NCI-H1105 treated with DMSO at 0.1 percent for 48 hours (cell line): ENCODE measurements at places on chromosomes 7 and 10.
A peak's percentile ranks its signal among the peaks of the same experiment; 100 is the strongest.

- no peak for DNase-seq
Observed at GRCh38 chr7:78333530-78334425, 535.2 kb downstream of the PHTF2 start.

DNA sequence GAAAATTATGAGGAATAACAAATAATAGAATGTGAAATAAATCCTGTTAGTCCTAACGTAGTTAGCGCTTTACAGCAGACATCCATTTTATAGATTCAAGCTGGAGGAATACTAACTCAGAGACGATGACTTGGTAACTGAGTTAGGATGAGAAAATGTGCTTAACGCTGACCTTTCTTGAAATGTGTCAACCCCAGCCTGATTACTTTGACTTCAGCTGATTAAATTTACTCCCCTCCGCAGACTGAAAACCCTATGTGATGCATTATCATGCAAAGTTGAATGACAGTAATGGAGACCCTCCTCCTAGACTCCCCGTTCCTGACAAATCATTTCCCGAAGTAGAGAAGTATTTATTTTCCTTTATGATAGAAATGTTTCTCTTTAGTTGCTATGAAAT is 54.5 kb downstream of the WDFY4 start:
- DNase-seq = no peak

DNA sequence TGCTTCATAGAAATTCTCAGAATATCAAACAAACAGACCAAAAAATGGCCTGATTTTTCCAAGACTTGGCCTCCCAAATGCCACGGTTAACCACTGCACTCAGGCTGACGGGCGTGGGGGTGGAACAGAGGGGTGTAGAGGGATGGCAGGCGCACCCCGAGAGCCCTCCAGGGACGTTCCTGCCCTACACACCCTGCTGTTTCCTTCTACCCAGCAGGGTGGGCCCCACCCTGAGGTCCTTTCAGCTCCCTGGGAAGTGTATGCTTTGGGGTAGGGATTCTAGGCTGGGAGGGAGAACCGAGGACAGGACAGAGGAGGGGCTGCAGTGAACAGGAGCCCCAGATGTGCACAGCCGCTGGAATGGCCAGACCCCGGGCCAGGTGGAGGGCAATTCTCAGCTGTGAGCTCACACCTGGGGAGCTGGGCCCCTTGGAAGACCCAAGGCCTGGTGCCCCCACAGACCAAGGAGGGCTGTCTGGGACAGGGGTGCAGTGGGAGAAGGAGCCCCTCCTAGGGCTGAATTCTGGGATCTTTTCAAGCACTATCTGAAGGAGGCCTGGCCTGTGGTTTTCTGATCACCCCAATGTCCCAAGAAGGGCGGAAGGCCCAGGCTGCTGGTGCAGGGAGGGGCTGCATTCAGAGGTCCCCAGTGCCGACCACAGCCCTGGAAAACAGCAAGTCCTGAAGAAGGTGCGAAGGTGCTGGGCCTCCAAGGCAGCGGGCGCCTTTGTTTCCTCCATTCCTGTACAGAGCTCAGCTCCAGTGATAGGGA is 32.9 kb upstream of the INPP5A start:
- no peak for DNase-seq

GRCh38 chr10:11110539-11110938 is 92.9 kb downstream of the CELF2 start:
- no peak for DNase-seq

DNA sequence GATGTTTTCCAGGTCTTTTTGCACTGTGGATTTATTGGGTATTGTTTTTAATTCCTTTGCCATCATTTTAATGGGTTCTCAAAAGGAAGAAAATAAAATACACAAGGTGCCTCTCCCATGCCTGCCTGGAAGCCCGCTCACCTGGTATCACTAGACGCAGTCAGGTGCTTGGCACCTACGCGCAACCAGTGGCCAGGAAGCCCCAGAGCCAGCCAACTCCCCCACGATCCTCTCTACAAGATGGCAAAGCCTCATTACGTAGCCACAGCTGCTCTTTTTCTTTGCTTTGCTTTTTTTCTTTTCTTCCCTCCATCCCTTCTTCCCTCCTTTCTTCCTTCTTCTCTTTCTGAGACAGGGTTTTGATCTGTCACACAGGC is 34.3 kb downstream of the BAIAP2L1 start:
- no peak for DNase-seq

DNA sequence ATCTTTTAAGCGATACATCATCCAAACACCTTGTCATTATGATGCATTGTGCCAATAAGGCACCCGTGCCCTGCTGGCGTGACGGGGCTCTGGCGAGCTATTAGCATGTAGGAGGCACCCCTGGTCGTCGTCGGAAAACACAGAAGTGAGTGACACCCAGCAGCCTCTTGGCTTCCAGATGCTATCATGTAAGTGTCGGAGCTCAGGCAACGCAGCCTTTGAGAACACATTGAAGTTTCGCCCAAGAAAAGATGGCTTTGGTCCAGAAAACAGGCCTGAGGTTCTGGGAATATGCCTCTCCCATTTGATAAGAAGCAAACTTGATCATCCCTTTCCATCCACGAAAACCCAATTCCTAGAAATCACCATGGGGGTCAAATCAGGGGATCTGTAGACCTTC is 555.3 kb downstream of the GALNT17 start:
- no peak for DNase-seq

DNA sequence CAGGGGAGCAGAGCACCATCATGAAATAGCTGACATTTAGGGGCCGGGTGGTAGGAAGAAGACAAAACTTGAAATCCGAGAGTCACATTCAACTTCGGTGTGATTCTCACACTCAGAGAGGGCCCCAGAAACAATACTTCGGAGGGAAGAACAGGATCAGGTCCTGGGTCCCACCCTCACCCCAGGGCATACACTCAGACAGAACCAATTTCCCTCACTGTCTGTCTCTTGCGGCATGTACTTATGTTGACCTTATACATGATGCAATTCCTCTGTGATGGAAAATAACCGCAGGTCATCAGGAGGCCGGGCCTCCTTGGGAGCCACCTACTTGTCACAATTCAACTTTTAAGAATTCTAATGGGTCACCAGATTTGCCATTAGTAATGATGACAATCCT is 26.3 kb upstream of the HMX3 start:
- DNase-seq = no peak

GRCh38 chr7:127251036-127251464 is 1.7 kb downstream of the GRM8 start:
- DNase-seq = no peak

GRCh38 chr7:1968397-1969111 is 264.2 kb downstream of the MAD1L1 start:
- no peak for DNase-seq

GRCh38 chr7:82741493-82741892 is 297.9 kb upstream of the CACNA2D1 start:
- no peak for DNase-seq

DNA sequence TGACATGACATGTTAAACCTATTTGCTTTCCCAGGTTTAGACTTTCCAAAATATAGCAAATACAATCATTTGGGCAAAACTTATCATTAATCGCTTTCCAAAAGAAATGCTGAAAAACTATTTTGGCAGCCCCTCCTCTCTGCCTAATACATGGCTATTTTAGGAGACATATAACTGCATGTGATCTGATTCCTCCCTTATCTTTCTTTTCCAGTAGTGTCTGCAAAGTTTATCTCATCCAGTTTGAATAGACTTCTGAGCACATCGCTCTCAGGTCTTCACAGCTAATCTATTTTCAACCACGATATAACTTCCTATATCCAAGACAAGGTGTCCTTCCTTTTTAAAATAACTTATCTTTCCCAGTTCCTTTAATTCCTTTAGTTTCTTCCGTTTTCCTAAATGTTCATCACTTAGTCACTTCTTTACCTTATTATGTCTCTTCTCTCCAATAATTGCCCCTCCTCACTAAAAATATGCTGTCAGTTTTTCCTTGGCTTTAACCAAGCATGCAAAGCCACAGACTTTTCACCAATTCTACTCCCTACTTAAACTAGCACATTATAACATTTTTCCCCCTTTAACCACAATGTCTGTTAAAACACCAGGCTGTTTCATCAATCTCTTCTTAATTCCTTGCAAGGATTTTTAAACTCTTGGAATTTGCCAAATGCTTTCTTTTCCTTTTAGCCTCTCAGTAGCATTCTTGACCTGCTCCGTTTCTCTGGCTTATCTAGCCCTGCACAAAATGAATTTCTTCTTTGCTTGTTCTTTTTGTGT is 24.4 kb downstream of the GNG11 start:
- DNase-seq = no peak

GRCh38 chr7:12389089-12389700 is 14.5 kb downstream of the VWDE start:
- peak; percentile 30 for DNase-seq

GRCh38 chr10:101758858-101759257 is 17.1 kb downstream of the FGF8 start:
- no peak for DNase-seq

GRCh38 chr7:121510302-121510701 is 114.2 kb upstream of the FAM3C start:
- DNase-seq = no peak

DNA sequence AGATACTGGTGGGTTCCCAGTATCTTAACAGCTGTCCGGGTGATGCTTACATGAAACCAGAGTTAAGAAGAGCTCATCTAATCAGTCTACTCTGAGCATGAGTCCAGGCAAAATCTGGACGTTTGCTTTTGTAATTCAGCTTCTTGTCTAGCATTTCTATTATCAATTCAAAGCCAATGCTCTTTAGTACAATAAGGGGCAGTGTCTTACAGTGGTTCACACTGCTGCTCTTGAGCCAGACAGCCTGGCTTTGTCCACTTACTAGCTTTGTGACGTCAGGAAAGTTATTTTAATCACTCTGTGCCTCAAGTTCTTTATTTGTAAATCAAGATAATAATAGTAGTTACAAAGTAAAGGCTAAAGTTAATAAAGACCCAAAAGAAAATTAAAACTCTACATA is 227.3 kb upstream of the TCF7L2 start:
- no peak for DNase-seq

GRCh38 chr10:96720422-96721206 is at the start of gene PIK3AP1:
PIK3AP1 (minus strand) TSS chr10:96720514; CDS start chr10:96720394, 120 bp downstream.
- DNase-seq = peak; percentile 67

- DNase-seq = no peak
Observed at GRCh38 chr10:7409045-7409731, 1.6 kb downstream of the SFMBT2 start.

DNA sequence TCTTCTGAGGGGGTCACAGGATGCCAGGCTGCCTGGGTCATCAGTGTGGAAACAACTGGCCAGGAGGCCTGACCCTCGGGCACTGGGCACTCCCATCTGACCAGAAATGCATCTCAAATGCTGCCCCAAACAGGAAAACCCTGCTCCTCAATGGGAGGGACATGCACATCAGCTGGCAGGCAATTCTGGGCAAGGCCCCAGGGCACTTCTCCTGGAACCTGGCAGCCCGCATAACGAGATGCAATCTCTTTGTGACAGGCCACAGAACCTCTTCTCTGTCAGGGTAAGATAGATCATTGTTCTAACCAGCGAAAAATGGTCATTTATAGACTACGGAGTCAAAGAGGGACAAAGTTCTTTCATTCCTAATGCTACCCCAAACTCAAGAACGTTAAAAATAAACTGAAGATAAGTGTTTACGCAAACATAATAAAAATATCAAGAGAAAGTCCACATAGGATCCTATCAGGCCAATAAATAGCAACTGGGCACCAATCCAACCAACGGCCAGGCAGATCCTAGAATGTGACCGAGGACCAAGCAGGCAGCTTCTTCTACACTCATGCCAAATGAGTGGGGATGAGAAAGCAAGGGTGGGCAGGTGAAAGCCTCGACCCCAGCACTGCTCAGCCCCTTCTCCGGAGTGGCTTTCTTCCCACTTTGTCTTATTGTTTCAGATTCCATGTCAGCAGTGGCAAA is 212.3 kb downstream of the TCERG1L start:
- DNase-seq = peak; percentile 57

DNA sequence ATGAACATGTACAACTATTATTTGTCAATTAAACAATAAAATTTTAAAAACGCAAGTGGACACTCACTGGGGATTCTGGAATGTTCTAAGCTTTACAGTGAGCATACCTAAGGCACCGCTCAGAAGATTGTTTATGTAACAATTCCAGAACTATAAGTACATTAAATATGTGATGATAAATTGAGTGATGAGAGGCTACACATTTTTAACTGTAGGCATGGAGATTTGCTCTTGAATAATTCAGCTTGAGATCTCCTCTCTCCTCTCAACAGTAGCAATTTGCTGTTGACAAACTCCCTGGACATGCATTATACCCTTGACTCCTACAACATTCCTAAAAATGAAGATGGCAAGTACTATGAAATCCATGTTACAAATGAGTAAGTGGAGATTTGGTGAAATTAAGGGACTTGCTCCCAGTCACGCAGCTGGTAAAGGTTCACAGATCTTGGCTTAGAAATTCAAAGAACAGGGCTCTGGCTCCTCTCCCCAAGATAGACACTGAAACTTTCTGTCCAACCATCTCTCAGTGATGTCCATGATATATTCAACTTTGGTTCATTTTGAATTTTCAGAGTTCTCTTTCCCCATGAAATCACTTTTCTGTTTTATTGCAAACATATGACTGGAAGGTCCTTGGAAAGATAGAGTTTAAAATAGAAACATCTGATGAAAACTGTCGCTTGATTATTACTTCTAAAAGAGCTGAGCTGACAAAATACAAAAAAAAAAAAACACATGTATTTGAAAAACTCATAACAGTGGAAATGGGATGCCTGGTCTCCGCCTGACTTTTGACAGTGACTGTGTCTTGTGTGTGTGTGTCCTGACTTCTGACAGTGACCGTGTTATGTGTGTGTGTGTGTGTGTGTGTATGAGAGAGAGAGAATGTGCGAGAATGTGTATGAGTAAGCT is 488.3 kb downstream of the TNS3 start:
- DNase-seq = no peak

- DNase-seq = no peak
Observed at GRCh38 chr7:47804767-47805545, 143.3 kb downstream of the PKD1L1 start.

DNA sequence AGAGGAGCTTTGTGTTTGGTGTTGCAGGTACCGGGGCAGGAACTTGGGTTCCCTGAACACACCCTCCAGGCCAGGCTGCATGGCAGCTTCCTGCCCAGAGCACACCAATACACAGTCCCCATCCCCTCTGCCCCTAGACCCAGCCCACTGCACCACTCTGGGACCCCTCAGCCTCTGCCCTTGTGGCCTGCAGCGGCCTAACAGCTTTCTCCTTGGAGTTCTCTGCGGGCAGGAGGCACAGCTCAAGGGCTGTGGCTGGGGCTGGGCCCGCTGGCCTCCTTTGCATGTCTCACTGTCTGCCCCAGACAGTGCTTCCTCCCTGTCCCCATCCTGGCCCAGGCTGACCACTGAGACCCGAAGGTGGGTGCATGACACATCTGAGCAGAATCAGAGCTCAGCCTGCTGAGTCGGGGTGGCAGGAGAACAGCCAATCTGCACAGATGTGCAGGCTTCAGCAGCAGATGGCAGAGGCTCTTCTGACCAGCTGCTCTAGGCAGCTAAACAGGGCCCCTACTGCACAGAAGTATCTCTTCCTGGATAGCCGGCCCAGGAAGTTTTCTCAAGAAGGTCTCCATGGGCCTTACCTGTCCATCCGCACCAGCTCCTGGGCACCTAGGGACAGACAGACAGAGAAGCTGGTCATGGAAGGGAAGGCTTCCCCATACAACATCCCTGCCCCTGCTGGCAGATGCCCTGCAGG is 20.8 kb downstream of the VSIR start:
- DNase-seq = no peak
